CD4-positive, alpha-beta T cell (primary cell): ENCODE measurements at places on chromosomes 11 and 22.

DNA sequence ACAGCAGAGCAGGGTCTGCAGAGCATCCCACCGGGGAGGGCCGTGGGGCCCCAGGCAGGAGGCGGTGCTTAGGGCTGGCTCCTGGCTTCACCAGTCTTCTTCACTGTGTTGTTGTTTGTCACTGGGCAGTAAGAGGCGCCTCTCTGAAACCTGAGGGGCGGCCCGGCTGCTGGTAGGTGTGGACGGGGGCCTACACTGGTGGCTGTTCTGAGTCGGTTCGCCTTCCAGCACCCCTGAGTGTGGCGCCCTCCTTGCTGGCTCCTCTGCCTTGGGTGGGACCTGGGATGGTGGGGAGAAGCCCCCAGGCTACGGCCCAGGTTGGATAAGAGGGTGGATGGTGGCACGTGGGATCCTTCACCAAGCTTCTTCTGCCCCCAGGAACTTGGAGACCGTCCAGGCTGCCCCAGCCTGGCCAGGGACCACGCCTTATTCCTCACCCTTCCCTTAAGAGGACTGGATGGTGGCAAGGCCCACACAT lies 10.4 kb upstream of the GRAMD4 start:
- no peak for DNase-seq

- no peak for DNase-seq
Observed at GRCh38 chr11:119384332-119384731, 2.8 kb upstream of the USP2 start.

- DNase-seq, result peak; percentile 26
Observed at GRCh38 chr22:29457730-29458129, 19.3 kb downstream of the RFPL1 start.

DNA sequence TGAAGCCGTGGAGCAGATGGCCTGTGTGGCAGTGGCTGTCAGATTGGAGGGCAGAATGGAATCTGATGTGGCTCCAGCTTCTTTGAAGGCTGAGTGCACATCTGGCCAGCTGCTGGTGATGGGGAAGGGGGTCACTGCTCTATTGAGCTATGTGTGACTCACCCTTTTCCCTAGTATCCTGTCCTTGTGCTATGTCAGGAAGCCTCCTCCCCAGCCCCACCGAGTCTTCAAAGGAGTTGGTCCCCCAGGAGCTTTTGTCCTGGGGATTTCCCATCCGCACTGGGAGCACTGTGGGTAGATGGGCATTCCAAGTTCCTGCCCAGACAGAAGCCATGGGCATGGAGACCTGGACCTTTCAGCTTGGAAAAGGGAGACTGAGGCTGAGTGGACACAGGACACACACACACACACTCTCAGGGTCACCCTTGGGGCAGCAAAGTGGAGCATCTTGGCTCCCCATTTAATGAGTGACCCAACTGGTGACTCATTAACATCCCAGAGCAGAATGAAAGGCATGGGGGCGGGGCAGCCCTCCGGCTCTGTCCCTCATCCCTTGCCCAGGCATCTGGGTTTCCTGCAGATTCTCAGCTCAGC lies 3.3 kb downstream of the SERPINH1 start:
- no peak for DNase-seq

DNA sequence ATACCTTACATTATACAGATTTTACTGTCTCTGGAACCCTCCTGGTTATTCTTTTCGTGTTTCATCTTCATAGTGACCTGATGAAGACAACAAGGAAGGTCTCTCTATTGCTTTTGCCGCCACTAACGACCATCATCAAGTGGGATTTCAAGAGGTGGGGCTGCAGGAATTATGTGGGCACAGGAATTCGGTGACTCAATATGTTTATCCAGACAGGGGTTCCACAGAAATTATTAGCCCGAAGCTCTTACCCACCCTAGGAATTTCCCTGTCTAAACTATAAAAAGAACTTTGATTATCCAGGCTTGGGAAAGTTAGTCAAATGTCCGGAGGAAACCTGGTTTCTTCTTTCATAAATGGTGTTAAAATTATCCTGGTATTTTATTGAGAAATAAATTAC lies 566.8 kb upstream of the TENM4 start:
- no peak for DNase-seq

DNA sequence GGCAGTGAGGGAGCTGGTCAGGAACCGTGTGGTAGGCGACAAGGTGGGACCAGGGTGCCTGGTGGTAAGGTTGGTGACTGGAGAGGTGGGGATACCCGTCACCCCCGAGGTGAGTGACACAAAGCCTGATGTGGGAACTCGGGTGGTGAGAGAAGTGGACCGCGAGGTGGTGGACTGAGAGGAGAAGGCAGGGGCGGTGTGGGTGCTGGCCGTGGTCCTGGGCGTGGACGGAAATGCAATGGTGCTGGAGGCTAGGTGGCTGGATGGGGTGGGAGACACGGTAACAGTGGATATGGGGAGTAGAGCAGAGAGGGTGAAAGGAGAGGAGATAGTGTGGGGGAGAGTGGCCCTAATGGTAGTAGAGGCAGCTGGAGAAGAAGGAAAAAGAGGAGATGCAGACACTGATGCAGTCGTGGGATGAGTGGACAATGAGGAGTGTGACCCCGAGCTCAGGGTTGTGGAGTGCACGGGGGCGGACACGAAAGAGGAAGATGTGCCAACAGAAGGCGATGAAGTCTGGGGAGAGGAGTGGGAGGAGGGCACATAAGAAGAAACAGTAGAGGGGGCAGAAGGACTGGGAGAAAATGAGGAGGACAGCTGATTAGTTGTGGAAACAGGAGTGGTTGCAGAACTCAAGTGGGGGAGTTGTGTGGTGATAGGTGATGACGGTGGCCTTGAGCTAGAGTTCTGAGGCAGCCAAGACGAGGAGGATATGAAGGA lies 20.5 kb downstream of the MUC6 start:
- DNase-seq, result no peak

DNA sequence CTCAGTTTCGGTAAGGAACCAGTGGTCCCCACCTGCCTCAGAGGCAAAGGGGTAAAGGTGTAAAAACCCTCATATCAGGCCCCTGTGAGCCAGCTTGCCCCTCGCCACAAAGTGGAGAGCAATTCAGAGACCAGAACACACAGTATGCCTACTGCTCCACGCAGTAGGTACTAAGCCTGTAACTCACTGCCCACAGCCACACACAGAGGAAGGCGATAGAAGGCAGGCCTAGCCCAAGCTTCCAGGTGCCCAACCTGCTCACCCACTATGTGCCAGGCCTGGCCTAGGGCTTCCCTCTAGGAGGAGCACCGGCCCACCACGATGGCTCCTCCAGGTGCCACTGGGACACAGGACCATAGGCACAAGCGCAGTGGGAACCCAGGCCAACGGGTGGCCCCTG lies 63.1 kb upstream of the TCF20 start:
- DNase-seq, result no peak

- no peak for DNase-seq
Observed at GRCh38 chr11:74611369-74611861, 19.0 kb downstream of the POLD3 start.

DNA sequence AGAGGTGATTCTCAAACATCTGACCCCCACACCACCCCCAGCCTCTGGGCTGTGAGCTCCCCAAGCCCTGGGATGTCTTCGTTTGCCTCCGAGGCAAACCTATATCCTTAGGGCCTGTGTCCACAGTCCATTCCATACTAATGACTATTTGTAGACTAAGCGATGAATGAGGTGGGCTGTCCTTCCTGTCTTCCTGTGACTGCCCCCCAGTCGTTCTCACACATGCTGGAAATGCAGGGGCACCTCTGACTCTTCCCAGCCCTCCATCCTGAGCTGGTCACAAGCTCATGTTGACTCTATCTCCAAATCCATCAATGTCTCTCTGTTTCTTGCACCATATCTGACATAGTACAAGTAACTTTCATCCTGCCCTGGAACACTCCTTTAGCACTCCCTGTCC lies 4.8 kb downstream of the ATG16L2 start:
- no peak for DNase-seq

DNA sequence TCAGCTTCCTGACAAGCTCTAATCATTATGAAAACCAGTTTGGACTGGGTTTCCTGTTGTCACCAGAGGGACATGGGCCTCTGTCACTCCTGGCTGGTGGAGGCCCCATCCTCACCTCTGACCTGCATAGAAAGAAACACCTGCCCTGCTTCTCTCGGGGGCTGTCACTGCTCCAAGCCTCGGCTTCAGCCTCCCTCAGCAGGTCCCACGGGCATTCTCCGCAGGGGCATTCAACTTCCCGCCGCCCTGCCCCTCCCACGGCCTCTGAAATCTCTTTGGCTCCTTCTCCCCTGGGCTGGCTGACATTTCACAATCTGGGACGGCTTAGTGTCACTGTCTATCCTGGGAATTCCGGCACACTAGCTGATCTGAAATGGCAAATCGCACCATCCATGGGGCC lies 257.9 kb downstream of the CTTN start:
- DNase-seq, result no peak

GRCh38 chr11:7690648-7691047 lies 15.6 kb downstream of the OVCH2 start:
- DNase-seq, result no peak

DNA sequence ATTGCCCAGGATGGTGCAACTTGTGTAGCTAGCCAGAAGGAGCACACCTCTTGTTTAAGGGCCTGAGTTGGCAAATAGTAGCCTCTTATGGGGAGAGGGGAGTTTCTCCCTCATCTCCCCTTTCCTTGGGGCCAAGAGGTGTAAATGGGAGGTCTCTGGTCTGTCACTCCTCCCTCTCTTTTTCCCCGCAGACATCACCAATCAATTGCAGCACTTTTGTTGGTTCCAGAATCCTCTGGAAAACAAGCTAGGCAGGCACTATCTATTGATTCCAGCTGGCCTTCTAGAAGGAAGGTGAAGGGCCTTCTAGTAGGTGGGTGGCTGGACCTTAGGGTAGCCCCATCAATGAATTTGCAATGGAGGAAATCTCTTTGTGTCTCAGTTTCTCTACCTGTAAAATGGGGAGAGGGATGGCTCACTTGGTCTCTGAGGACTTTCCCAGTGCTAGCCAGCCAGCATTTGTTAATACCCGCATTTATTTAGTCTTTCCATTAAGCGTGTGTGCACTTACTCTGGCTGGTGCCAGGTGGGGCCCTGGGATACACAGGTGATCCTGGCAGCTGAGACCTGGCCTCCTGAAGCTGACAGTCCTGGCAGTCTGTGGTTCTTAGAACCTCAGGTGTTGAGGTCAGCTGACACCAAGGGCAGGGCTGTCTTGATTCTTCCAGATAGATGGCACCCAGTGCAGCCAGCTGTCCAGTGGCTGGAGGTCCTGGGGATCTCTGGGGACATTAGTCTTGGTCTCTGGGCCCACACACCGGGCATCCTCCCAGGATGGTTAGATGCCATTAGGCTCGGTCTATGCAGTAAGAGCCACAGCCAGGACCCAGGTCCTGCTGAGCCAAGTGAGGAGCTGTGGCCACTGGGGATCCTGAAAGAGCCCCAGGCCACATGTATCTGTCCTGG lies 51.7 kb downstream of the TSPAN18 start:
- no peak for DNase-seq

- no peak for DNase-seq
Observed at GRCh38 chr11:115155320-115155719, 348.9 kb downstream of the CADM1 start.

DNA sequence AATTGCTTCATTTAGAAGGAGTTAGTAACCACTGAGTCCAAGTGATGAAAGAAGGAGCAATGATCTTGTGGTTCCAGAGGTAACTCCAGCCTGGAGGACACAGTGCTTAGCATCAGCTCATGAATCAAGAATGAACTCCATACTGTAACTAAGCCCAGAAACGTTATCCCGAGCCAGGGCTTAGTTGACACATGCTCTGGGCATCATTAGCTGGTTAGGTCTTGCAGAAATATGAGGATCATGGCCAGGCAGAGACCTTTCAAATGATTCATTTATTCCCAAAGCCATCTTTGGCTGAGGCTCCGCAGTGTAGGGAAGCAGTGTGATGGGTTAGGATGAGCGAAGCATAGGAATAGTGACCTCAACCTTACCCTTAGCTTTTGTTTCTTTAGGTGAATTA lies 277.4 kb downstream of the FAM76B start:
- DNase-seq, result no peak

DNA sequence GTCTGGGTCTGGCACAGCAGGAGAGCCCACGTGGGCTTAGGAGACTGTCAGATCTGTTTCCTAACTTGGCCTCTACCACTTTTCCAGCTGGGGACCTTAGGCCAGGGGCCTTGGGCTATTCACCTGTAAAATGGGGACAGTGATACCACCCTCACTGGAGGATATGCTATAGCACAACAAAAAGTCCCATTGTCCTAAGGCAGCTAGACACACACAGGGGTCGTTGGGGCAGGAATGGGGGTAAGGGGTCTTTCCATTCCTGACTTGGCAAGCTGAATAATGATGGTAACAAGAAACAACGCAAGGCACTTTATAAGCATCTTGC lies 2.6 kb upstream of the SH3BP1 start:
- DNase-seq, result no peak

DNA sequence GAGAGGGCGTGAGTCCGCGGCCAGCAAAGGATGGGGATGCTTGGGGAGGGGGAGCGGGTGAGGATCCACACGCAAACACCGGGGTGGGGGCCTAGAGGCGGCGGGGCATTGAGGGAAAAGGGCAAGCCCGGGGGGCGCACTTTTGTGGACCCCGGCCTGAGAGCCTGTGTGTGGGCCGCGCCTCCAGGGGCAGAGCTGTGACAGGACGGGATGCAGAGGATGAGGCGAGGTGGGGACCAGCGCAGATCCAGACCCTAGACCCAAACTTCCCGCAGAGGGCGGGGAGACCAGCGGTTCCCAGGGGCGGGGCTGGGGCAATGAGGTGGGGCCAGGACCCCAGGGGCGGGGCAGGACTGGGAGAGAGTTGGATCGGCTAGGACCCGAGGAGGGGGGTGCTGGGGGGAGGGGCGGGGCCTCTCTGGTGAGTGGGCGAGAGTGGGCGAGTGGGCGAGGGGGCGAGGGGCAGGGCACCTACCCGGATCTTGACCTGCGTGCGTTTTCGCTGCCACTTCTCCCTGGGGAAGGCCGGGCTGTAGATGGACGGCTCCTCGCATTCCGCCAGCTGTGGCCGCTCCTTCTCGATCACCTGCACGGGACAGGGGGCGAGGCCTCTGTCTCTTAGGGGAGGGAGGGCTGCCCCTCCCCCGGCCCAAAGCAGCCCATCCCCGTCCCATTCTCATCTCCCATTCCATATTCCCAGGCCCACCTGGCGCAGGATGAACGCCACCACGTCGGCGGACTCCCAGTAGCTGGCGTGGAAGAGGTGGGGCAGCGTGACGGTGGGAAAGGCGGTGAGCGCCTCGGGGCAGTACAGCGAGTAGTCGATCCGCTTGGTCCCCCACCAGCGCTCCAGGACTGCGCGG lies 10.6 kb downstream of the PITPNM1 start:
- DNase-seq, result no peak

DNA sequence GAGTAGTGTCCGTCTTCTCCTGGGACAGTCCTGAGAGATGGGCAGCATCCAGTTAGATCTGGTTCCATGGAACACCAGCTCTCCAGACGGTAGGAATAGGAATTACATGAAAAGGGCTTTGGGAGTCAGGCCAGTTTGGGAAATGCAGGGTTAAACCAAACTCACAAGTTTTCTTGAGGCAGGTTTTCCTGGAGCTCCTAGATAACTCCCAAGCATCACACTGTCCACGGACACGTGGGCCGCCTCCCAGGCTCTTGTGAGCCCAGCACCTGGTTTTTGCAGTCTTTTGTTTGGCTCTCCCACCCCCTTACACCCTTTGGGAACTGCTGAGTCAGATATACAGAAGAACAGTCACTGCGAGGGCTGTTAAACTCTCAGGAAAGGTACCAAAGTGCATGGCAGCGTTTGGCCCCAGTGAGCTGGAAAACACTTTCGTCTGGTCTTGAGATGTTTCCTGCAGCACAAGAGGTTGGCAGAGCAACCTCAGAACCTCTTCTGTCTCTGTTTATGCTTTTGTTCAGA lies 90.0 kb downstream of the BCR start:
- no peak for DNase-seq

GRCh38 chr11:995044-995751 lies 41.3 kb downstream of the MUC6 start:
- no peak for DNase-seq
